ENCODE measurements at places on chromosomes 3 and 15. TPM values are rescaled to one million over a fixed set of nuclear protein-coding genes. Genes with fewer than 3 reads are reported as not detected.

The GRK7 gene
- total RNA-seq = not detected

The UROC1 gene
- total RNA-seq = not detected

The AMIGO3 gene
- 0.98 TPM for total RNA-seq

The MEX3B gene
- 13.1 TPM for total RNA-seq

The FBXO40 gene
- not detected for total RNA-seq
